ENCODE measurements at places on chromosomes 4 and X. TPM values are rescaled to one million over a fixed set of nuclear protein-coding genes. Genes with fewer than 3 reads are reported as not detected.

UGT2A3 gene
- not detected for total RNA-seq

NXF2B gene
- total RNA-seq, result not detected

STK26 gene
- 28.7 TPM for total RNA-seq

KLHL4 gene
- 3.4 TPM for total RNA-seq

SLC6A8 gene
- 7.4 TPM for total RNA-seq

All from myometrial cell (primary cell).